Stimulated activated CD4-positive, alpha-beta T cell treated with anti-CD3 and anti-CD28 coated beads, Interleukin-15, amount 100 ng/mL, for 1 hour (primary cell): ENCODE measurements at places on chromosomes 11 and 22.
A peak's percentile ranks its signal among the peaks of the same experiment; 100 is the strongest.

GRCh38 chr22:19959587-19960490 lies 18.2 kb upstream of the TXNRD2 start:
- no peak for DNase-seq

DNA sequence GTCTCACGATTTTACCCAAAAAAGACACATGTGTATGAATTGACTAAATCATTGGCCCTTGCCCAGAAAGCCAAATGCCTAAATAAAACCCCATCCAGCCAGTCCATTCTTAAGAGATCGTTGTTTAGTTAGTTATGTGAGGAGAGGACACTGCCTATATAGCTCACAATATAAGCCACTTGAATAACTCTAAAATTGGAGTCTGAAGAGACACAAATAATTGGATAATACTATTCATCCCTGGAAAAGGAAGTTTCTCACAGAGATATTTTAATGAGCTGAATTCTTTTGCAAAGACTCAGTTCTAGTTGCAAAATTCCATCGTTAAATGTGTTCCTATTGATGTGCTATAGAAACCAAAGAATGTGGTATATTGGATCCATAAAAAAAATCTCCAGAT lies 176.7 kb downstream of the SOX6 start:
- no peak for DNase-seq

- no peak for DNase-seq
Measured at GRCh38 chr11:129864811-129865210, 30.6 kb downstream of the NFRKB start.

DNA sequence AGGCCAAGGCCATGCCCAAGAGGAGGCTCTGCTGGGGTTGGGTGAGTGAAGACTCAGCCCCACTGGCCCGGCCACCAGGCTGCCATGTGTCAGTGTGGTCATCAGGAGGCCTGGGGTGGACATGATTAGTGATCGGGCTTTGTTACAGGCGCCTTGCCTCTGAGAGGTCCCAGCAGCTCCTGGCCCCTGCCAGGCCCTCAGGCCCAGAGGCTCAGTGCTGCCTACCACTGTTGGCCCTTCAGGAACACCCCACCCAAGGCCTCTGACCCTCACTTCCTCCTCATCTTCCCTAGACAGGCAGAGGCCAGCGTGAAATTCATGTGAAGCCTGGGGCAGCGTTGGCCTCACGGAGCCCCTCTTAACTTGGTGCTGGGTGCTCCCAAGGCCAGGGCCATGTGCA lies 2.2 kb downstream of the MRPL23 start:
- no peak for DNase-seq

- DNase-seq = no peak
Measured at GRCh38 chr11:47440054-47440476, 8.9 kb downstream of the RAPSN start.

- DNase-seq = peak; percentile 54
Measured at GRCh38 chr22:36331306-36331911, 56.4 kb downstream of the MYH9 start.

DNA sequence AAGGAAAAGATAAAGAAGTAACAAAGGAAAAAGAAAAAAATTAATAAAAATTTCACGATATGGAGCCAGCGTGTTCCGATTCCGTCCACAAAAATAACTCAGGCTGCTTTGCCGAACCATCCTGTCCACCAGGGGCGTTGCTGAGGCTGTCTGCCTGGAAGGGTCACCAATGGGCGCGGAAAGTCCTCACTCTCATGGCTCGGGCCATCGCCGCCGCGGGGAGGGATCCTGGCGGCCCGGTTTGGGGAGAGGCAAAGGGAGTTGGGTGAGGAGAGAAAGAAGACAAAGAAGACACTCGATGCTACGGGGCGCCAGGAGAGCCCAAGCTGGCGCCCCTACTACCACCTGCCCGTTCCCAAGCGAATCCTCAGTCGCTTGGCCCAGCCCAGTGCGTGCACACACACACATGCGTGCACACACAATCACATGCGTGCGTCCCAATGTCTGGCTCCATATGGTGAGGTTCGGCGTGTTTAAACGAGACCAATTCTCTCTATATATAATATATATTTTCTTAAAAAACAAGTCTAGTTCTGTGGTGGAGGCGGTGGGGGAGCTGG lies 5.6 kb upstream of the PYGM start:
- no peak for DNase-seq

DNA sequence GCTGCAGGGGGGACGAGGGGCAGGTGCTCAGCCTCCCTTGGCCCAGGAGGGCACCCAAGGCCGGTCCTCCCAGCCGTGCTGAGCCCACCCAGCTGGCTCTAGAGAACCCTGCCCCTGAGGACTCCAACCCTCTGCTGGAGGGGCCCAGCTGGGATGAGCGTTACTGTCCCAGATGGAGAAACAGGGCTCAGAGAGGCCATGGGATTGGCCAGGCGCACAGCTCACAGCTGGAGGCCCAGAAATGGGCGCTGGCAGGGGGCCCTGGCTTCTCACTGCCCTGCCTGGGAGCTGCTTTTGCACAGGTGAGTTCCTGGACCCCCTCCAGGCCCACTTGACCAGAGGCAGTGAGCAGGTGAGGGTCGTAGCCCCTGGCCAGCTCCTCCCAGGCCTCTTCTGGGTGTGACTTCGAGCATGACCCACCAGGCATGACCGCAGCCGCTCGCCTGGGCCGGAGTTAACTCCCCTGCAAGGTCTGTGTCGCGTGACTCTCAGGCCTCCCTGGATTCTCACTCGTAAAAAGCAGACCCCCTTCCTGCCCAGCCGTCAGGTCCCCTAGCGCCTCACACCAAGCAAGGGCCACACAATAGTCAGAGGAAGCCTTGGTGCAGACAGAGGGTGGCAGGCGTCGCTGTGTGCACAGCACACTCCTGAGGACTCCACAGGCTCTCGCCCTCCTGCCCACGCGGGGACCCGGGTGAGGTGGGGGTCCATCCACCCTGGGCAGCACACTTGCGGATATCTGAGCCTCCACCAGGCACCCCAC lies 19.7 kb upstream of the IL17REL start:
- DNase-seq = no peak

DNA sequence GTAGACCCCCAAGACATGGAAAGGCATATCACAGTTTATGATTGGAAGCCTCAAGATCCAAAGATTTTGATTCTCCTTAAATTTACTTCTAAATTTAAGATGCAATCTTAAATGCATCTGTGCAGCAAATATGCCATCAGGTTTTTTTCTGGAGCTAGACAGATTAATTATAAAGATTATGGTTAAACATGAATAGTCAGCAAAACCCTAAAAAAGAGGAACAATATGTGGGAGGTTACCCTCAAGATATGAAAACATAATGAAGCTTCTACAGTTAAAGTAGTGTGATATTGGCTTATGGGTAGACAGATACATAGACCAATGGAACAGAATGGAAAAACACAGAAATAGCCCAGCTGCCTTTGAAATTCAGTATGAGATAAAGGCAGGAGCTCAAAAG lies 31.7 kb downstream of the OR8B12 start:
- no peak for DNase-seq

GRCh38 chr11:63761188-63761587 lies 7.4 kb downstream of the ZFTA start:
- no peak for DNase-seq

DNA sequence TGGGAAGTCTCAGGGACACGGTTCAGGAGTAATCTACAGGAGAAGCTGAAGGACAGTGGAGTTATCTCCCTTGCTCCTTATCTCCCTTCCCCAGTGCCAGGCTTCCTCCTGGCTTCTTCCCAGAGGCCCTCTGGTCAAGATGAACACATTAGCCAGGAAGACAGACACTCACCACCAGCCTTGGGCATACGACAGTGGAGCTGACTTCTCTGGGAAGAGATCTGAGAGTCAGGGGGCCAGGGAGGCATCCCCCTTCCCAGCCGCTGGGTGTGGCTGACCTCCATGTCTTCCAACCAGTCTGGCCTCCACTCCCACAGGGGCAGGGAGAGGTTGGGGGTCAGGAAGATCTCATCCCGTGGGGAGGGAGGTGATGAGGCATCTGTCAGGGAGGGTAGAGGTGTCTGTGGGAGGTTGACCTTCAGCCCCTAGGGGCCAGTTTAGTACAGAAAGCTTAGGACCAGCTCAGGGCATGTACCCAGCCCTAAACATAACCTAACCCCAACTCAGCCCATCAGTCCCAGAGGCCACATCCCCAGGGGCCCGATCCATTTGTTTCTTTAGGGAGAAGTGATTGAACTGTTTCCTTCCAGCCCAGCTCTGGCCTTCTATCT lies 12.7 kb downstream of the ROBO4 start:
- no peak for DNase-seq

DNA sequence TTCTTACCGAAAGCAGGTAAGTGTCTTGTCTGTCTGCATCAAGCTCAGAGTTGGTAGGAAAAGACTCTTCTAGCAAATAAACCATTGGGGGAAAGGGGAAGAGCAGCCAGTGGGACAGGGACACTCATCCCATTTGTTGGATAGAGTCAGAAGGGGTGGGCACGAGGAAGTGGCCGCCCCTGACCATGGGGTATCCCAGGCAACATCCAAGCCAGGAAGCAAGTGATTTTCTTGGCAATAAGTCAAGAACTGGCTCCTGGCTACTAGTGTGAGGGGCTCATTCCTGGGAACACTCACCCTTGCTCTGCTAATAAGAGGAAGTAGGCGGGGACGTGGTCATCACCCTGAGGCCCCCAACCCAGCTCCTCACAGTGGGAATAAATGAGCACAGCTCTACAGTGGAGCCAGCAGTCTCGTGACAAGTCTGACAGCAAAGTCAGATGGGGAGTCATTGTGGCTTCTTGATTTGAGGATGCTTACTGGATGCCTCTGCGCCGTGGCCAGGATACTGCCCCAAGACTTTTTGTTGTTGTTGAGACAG lies 6.7 kb downstream of the SLC25A18 start:
- DNase-seq = no peak

- DNase-seq = no peak
Measured at GRCh38 chr11:115687934-115688333, 183.7 kb upstream of the CADM1 start.

DNA sequence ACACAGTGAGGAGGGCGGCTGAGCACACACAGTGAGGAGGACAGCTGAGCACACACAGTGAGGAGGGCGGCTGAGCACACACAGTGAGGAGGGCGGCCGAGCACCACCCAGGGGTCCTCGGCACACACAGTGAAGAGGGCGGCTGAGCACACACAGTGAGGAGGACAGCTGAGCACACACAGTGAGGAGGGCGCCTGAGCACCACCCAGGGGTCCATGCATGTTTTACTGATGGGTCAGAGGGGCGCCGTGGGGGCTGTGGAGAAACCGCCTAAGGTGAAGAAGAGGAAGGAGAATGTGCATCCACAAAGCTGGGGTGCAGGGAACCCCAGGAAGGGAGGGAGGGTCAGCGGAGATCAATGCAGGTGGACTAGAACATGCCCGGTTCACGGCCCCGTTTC lies 461.8 kb downstream of the BRD1 start:
- DNase-seq = no peak

- DNase-seq = no peak
Measured at GRCh38 chr11:120197251-120197891, 13.5 kb upstream of the OAF start.

DNA sequence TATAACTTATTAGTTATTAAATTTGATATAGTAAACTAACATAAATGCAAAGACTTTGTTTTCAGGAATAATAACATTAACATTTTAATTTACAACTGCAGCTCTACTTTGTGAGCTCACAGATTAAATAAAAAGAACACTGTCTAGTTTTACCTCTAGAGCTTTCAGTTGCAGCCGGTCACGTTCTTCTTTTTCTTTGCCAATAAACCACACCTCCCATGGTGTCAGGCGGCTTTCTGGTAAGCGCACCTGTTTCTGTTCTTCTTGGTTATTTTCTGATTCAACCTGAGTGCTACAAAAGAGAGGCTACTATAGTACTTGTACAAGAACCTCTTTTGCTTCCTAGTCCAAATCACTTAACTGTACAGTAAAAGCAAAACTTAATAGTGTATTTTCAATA lies 5.8 kb downstream of the CCDC34 start:
- no peak for DNase-seq

DNA sequence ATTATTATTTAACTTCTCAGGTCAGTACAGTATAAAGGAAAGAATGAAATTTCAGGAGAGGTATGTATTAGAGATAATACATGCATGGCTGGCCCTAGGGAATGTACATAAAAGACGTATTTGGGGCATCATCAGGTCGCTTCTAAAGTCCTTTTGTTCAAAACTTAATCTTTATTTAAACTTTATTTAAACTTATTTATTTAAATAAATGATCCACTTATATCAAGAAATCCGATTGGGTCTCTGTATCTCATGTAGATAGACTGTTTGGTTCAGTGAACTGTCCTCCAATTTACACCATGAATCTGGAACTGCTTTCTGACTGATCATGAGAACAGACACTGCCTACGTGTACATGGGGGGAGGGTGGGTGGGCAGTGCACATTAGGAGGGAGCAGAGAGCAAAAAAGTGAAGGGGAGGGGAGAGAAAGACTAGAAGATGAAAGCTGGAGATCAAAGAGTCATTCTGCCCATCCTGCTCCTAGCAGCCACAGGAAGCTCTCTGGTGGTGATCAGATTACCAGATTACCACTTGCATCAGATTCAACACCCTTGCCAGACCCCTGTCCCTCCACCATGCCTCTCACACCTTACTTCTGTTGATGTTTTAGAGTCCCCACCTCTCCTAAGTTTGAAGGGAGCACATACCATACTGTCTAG lies 92.1 kb upstream of the MTMR2 start:
- no peak for DNase-seq

- DNase-seq = no peak
Measured at GRCh38 chr11:110392056-110392455, 37.7 kb upstream of the FDX1 start.
